ENCODE measurements at places on chromosomes 1 and 21. TPM values are rescaled to one million over a fixed set of nuclear protein-coding genes. Genes with fewer than 3 reads are reported as not detected.

DNA sequence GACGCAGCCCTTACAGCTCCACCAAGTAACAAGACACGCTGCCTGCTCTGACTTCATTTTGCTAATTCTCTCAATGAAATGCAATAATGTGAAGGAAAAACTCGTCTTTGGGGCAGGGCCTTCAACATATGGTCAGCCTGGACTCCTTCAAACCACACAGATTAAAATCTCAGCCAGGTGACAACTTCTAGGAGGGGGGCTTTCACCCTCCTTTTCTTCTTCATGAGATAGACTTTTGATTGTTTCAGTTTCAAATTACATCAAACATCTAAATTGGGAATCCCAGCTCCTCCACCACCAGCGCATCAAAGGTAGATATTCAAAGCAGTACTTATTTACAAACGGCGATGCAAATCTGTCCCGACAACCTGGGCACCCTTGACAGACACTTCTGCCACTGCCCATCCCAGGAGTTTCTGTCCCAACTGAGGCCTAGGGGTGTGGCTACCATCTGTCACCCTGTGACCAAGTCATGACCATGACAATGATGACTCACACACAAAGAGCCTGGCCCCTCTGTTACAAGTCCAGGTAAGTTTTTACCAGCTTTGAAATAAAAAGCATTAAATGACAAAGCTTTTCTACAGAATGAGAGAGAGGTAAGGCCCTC lies 29.7 kb downstream of the SSBP3 start:
- no peak for DNase-seq

Gene PODN
- 4.1 TPM for total RNA-seq

GRCh38 chr1:116075575-116075974 lies 35.6 kb upstream of the MAB21L3 start:
- no peak for DNase-seq

GRCh38 chr1:245290836-245291235 lies 136.1 kb downstream of the KIF26B start:
- no peak for DNase-seq

DNA sequence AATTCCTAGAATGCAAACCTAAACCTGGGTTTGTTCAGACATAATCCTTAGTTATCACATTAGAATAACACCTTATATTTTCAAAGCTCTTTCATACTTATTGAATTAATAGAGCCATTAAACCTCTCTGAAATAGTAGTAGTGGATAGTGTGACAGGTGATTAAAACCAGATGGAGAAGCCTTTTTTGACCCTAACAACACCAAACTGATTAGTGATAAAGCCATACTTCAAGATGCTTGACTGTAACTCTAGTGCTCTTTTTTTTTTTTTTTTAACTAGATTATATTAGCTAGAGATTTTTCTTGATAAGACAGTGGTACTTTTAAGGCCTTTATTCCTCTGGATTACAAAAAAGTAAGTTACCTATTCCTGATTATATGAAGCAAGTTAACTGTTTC lies 190.1 kb downstream of the ST6GALNAC3 start:
- DNase-seq = no peak

DNA sequence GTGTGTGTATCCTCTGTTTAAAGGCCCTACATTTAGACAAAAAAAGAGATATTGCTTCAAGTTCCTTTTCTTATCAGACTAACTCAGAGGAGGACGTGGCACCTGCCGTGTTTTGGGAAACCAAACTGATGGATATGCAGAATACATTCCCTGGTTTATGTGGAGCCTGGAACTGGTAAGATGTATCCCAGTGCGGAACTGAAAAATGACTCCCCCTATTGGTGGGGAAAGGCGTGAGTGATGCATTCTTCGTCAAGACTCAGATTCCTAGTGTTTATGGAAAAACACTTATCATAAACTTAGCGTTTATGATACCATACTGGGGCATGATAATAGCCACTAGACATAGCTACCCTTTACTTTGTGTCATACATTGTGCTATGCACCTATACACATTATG lies 154.2 kb downstream of the ZNF326 start:
- no peak for DNase-seq

DNA sequence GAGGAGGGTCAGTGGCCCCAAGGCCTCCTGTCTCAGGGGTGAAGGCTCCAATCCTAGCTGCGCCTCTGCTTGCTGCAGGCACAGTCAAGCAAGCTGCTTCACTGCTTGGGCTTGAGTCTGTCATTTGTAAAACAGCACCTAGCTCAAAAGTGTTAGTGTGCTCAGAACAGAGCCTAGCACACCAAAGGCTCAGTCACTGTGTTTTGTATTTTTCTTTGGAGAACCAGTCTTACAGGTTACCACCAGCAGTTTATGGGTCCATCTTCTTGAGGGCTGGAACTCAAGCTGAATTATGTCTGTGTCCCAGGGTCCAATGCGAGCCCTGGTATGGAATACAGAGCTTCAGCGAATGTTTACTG lies 113.6 kb downstream of the DMRTB1 start:
- DNase-seq = no peak

GRCh38 chr1:237004116-237004515 lies at the start of gene MT1HL1:
TSS of gene MT1HL1 (minus strand) at chr1:237004441. CDS start at chr1:237004372, 69 bp downstream.
- DNase-seq = no peak

GRCh38 chr1:116092752-116093489 lies 18.3 kb upstream of the MAB21L3 start:
- no peak for DNase-seq

- no peak for DNase-seq
Measured at GRCh38 chr1:115564201-115564600, 77.6 kb upstream of the VANGL1 start.

- no peak for DNase-seq
Measured at GRCh38 chr1:77511440-77511840, 171.0 kb downstream of the ZZZ3 start.

- DNase-seq = no peak
Measured at GRCh38 chr1:47225430-47226100, 6.5 kb downstream of the TAL1 start.

- no peak for DNase-seq
Measured at GRCh38 chr1:60622486-60622885, 459.9 kb upstream of the NFIA start.

DNA sequence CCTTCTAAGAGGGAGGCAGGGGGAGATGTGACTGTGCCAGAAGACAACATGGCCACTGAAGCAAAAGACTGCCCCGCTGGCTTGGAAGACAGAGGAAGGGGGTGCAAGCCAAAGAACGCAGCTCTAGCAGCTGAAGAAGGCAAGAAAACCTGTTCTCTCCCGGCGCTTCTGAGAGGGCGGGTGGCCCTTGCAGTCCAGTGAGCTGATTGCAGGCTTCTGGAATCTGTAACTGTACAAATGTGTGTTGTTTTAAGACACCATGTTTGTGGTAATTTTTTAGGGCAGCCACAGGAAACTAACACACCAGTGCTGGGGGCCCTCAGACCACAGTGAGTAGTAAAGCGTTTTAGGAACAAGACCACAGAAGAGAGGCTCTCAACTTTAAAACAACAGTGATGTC lies 47.0 kb downstream of the CD46 start:
- no peak for DNase-seq

- DNase-seq = no peak
Measured at GRCh38 chr1:75587692-75588091, 23.2 kb downstream of the SLC44A5 start.

- peak; percentile 62 for DNase-seq
Measured at GRCh38 chr1:38123356-38124135, 77.0 kb upstream of the POU3F1 start.

Gene CFAP107
- total RNA-seq = not detected

Gene FCRL1
- total RNA-seq = not detected

DNA sequence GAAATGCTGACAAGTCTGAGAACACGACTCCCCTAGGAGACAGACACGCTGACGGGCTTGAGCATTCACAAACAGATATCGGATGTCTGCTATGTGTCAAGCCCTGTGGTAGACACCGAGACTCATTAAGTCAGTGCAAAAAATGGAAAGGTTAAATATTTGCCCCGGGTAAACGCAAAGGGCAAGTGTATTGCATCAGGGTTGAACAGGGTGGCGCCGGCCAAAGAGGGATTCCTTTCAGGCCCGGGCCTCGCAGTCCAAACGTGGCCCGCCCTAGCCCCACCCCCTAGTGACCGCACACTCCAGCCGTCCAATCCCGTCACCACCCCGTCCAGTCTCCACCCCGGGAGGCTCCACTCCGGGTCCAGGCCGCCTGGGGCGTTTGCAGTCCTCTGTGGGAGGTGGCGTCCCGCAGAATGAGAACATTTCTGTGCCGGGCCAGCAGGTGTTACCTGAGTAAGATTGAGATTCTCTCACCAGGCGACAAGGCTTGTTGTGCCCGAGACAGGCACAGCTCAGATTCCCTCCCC lies 16.3 kb upstream of the TMEM9 start:
- DNase-seq = no peak

Gene MIXL1
- total RNA-seq = 0.17 TPM

Gene EVA1C
- 1.5 TPM for total RNA-seq

GRCh38 chr1:108036796-108037562 lies 72.0 kb upstream of the VAV3 start:
- DNase-seq = no peak

- no peak for DNase-seq
Measured at GRCh38 chr1:25615172-25615541, 1.4 kb upstream of the MAN1C1 start.

DNA sequence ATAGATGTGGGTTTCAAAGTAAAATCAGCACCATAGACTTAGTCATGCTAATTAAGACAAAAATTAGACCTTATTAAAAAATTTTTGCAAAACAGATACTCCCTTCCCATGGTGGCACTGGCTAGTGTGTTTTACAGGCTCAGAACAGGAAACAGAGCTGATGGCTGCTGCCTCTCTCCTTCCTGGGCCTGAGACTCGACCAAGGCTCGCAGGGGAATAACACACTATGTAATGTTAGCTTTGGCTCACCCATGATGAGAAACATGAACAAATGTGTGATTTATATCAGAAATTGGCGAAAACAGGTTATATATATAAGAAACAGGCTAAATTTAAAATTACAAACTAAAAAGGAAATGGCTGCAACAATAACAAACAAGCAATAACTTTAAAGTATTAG lies 50.7 kb downstream of the ERG start:
- no peak for DNase-seq

Gene FCRL4
- total RNA-seq = not detected

GRCh38 chr1:248730507-248731335 lies 24.8 kb downstream of the LYPD8 start:
- no peak for DNase-seq

Gene DBT
- total RNA-seq = 11.0 TPM

DNA sequence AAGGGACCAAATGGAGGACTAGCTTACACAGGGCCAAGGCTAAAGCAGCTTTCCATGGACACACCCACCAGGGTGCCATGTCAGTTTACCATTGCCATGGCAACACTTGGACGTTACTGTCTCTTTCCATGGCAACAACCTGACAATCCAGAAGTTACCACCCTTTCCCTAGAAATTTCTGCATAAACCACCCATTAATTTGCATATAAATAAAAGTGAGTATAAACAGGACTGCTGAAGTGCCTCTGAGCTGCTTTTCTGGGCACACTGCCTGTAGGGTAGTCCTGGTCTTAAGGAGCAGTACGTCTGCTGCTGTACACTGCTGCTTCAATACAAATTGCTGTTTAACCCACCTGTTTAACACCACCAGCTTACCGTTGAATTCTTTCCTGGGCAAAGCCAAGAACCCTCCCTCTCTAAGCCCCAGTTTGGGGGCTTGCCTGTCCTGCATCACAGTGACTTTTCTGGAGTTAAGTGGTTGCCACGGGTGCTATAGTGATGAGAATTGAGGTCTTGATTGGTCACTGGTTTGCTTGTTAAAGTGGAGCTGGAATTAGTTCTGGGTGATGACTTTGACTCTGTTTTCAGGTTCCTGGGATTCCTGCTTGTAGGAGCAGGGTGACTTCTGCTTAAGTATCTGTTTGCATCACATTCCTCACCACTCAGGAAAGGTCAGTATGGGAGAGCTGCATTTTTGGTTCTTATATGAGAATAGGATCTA lies 83.2 kb downstream of the CLDN17 start:
- DNase-seq = no peak

- no peak for DNase-seq
Measured at GRCh38 chr1:46418976-46419375, 24.9 kb downstream of the FAAH start.

DNA sequence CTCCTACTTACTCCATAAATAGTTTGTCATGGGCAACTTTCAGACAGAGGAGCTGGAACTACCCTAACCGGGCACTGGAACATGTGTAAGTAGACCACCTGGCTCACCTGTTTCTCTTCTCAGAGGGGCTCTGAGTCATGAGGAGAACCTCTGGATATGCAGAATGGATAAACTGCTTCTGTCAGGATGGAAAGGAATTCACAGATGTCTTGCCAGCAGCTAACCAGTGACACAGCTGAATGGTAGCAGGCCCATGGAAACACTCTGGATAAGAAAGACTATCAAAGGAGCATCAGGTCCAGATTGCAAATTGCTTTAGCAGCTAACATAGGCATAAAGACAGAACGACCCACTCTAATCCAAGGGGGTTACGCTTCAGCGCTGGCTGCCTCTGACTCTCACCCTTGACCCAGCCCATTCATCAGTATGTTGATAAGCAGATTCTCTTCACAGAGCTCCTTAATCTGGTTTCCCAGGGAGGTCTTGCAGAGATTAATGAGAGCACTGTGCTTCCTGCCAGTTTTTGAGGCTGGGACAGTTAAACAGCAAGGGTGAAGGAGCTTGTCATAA lies 54.2 kb downstream of the HIVEP3 start:
- DNase-seq = no peak

DNA sequence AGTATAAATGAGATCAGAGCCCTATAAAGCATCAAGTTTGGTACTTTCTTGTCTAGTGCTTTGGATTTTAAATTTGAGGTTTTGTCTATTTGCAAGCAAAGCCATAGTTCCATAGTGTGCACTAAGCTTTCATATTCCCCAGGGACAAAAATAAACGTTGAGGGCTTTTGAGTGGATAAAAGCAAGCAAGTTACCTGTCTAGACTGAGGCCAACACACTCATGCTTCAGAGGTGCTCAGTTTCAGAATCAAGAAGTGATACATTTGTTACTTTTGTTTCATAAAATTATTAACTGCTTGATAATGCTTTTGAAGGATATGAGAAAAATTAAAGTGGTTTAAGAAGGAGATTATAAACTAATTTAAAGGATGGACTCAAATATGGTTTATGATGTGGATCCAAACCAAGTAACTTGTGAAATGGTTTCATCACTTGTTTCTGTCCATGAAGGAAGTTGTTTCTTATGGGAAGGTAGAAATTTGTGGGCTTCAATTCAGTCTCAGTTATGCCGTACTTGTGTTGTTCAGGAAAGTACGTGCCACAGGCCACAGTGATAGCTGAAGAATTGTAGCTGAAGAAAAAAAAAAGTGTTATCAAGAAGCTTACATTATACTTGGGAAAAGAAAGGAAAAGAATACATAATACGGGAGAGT lies 71.2 kb downstream of the CHRM3 start:
- no peak for DNase-seq

- no peak for DNase-seq
Measured at GRCh38 chr1:185721553-185721952, 12.6 kb upstream of the HMCN1 start.

GRCh38 chr1:191174298-191174697 lies 696.6 kb upstream of the BRINP3 start:
- no peak for DNase-seq

GRCh38 chr1:112143871-112144441 lies 154.5 kb upstream of the KCND3 start:
- no peak for DNase-seq

GRCh38 chr1:230208619-230209261 lies 141.7 kb downstream of the GALNT2 start:
- DNase-seq = no peak

All from chondrocyte (in vitro differentiated cells).